ENCODE measurements at places on chromosomes 1 and 21. TPM values are rescaled to one million over a fixed set of nuclear protein-coding genes. Genes with fewer than 3 reads are reported as not detected.

SH2D5 gene
- total RNA-seq, result 31.5 TPM

WDR64 gene
- total RNA-seq, result not detected

WNT4 gene
- total RNA-seq, result 3.9 TPM

RGS1 gene
- total RNA-seq, result not detected

ADAMTS4 gene
- under 0.01 TPM for total RNA-seq

SRRM1 gene
- 18.8 TPM for total RNA-seq

SMIM1 gene
- 6.7 TPM for total RNA-seq

LRRC7 gene
- total RNA-seq, result not detected

SLFNL1 gene
- not detected for total RNA-seq

LYPLA2 gene
- total RNA-seq, result 59.7 TPM

SEMA4A gene
- total RNA-seq, result 3.4 TPM

GNB1 gene
- total RNA-seq, result 91.6 TPM

KIF21B gene
- total RNA-seq, result 2.2 TPM

HES4 gene
- total RNA-seq, result 62.2 TPM
